ENCODE measurements at places on chromosomes 4 and X.

GRCh38 chr4:74583089-74583700, 138.3 kb downstream of the AREG start:
- DNase-seq: no peak

DNA sequence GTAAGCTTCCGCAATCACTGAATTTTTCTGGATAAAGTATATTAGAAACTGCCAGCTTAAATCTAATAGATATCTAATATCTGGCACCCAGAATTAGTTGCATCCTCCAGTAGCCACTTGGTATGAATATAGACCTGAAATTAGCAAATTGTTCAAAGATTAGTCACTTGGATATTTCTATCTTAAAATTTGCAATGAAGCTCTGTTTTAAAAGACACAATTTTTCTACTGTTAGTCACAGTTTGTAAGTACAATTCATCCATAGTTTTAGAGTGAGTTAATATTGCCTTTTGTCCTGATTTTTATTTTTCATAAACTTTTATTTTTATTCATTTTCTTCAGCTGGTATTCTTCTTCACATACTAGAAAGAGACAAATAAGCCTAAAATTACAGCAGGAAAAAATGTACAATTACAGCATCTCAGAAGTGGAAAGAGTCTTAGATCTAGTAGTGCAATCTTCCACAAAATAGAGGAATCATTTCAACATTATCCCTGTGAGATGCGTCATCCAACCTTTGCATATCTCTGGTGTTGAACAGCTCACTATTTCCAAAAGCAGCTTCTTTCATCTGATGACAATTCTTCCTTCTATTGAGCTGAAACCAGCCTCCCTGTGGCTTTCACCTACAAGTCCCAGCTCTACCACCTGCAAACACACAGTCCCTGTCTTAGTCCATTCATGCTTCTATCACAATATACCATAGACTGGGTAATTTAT, 190.0 kb upstream of the AR start:
- DNase-seq: no peak

DNA sequence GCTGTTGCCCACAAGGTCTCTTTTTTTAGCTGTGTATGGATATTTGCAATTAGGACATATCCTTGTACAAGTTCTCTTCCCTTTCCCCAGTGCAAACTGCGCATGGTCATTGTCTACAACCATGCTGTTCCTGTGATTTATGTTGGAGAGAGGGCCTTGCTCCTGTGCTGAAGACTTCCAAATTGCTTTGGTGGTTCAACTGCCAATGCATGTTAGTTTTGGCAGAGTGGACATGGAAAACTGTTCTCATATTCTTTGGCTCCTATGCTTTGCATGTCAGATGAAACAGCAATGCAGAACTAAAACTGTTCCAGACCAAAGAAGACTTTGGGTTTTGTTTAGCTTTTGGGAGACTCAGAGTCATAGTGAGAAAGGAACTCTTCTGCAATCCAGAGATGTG, 148.8 kb upstream of the EDNRA start:
- no peak for DNase-seq

GRCh38 chr4:2944091-2944482, 19.1 kb downstream of the NOP14 start:
- DNase-seq: no peak

- DNase-seq: no peak
Observed at GRCh38 chr4:53841711-53842110, 222.7 kb downstream of the CHIC2 start.

Data from left ventricle myocardium superior (tissue), 1 donor.